ENCODE measurements at places on chromosomes 12 and 14.

DNA sequence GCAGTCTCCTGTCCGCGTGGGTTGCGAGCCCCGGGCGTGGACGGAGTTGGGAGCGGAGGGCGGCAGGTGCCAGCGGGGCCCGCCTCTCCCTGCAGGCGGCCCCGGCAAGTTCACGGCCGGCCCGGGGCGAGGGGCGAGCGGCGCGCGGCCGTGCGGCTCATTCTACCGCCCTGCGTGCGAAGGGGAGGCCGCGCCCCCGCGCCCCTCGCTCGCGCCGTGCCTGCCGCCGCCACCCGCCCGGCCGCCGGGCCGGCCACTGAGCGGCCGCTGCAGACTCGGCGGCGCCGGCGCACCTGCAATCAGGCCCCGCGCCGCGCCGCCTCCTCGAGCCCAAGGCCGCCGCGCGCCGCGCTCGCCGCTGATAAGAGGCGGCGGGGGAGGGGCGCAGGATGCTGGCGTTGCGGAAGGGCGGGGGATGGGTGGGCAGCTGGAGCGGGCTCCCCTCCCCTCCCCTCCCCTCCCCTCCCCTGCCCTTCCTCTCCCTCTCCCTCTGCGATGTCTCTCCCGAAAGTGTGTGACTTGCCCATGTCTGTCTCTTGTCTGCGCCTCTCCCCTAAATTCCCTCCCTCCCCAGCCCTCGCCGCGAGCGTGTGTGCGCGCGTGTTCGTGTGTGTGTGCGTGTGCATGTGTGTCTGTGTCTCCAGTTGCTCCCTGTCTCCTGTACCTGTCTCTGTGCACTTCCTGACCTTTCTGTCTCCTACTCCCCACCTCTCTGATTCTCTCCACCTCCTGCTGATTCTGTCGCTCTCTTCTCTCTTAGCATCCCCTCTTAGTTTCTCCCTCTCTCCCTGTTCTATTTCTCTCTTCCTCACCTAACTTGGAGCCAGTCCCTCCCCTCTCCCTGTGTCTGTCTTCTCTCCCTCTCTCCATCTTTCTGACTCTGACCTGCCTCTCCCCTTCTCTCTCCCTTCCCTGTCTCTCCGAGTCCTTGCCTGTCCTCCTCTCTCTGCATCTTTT, 768.1 kb upstream of the TBX3 start:
- DNase-seq, result no peak

GRCh38 chr14:105933238-105933637, 406.9 kb downstream of the TMEM121 start:
- DNase-seq, result no peak

DNA sequence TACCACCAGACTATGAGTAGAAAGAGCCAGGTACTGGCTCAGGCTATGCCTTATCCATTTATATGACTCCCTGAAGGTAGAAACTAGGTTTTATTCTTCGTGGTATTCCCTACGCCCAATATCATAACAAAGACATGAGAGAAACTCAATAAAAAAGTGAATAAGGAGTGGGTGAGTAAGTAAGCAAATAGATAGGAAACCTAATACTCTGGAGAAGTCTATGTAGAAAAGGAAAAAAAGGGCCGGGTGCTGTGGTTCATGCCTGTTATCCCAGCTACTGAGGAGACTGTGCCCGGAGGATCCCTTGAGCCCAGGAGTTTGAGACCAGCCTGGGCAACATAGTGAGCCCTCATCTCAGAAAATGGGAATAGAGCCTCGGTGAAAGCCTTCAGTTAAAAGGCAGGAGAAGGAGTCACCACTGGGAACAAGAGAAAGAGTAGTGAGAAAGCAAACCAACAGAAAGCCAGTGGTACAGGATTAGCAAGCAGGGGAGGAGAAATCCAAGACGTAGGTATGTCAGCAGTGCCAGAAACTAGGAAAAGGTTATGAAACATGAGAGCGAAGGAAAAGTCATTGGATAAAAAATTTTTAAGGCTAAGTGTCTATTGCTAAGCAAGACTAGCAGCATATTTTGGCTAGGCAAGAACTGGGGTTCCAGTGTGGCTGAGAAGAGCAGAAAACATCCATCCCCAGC, 6.0 kb upstream of the OR6J1 start:
- no peak for DNase-seq

DNA sequence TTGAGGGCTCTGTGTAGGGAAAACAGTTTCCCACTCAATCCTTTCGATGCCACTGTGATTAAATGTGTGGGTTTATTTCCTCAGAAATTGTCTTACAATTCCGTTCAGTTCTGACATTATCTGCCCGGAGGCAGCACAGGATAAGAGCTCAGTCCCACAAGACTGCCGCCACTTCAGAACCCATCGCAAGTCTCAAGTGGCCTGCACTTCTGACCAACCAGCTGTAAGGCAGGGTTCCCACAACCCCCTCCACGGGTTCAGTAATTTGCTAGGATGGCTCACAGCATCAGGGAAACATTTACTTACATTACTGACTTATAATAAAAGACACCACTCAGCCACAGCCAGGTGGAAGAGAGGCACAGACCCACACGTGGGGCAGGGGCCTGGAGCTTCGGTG, 17.2 kb downstream of the BDKRB2 start:
- DNase-seq, result no peak

DNA sequence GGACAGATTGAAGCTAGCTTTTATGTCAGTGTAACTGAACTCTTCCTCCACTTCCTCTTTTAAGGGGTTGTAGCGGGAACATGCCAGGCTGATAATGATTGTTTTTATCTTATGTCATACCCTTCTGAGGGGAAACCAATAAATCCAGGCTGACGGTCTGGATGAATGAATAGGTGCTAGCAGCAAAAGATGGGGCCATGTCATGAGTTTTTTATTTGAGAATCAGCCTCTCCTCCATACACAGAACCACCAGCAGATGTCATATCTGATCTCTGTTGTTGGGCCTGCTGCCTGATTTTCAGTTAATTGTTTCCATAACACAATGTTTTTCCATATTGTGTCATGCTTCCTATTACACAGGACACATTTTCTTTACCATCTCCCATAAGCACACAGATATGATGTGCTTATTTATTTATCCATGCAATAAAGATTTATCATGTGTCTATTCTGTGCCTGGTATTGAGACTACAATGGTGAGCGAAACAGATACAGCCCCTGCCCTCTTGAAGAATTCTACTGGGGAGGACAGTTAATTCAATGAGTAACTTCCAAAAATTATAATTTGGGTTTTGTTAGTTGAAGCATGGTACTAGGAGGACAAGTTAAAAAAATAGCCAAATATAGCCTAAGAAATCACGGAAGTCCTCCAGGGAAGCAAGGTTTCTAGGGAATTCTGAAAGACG, 33.6 kb upstream of the CRY1 start:
- peak; percentile 5 for DNase-seq

DNA sequence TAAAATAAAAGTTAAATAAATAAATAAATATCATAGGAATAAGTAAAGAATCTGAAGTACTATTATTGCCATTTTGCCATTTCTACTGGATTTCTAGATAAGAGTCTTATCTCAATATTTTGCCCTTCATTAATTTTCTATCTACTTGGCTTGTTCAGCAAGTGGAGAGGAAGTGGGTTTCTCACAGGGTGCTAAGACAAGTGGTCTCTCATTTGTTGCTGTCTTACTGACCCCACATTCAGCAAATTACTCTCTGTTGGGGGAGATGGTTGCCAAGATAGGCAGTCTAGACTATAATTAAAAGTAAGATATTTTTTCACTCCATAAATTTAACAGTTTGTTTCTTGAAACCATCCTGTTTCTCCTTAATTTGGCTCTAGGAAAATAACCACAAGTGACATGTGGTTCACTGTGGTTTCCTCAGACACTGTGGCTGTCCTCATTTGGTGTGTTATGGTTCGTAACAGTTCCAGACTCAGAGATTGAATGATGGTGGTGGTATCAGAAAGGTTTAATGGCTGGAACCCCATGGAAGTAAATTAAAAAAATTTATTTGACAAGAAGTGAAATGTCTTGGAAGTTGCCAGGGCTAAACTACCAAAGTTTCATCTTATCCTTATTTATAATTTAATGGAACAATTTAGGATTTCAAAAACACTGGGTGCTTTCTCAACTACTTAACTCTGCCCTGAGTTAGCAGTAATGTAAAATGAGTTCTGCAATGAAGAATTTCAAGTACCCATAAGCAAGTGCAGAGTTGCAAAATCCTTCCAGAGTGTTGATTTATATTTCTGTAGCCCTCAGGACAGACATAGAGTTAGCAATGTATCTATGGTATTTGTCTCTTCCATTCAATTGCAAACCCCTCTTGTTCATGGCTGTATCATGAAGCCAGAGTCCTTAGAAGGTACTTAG, 214.8 kb downstream of the MSRB3 start:
- DNase-seq, result no peak

DNA sequence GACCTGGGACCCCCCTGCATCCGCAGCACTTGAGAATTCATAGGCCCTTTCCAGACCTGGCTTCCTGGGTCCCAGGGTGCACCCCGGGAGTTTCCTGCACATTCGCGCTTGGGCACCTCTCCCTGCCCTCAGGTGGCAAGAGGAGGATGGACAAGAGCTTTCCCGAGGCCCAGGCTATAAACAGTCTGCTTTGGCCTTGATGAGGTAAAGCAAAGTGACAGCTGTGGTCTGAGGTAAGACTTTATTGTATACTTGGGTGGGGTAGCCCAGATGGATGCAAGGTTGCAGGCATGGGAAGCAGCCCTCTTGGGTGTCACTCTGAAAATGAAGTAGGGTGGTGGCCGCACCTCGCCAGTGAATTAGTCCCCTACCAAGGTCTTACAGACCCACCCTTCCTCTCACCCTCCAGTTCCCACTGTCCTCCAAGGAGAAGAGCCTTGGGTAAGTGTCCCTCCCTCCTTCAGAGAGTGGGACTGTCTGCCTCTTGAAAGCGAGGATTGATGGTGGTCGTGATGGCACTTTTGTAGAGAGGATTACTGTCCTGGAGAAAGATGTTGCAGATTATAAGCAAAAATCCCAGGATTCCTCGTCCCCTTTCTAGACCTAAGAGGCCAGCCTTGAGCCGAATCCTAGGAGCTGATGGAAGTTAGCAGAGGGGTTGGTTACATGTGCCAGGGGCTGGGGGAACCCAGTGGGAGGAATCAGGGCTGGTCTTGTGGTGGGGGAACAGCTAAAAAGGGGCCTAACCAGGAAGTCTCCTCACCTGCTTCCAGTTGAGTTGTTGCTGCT, 10.6 kb upstream of the CSAD start:
- DNase-seq, result no peak

DNA sequence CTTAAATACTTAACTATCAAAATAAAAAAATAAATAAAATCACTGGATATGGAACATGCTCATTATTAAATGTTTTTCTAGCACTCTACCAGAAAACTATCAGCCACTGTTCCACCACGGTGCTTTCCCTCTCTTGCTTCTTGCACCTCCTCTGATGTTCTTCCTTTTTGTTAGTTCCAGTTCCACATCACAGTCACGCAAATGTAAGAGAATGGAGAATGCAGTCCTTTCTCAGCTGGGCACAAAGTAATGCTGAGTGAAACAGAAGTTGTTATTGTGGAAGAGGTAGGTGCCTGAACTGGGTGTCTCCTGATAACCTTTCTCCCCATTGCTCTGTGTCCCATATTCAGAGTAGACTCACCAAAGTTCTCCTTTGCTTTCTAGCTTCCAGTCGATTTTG, 1116.9 kb upstream of the TMEM132C start:
- DNase-seq, result no peak

DNA sequence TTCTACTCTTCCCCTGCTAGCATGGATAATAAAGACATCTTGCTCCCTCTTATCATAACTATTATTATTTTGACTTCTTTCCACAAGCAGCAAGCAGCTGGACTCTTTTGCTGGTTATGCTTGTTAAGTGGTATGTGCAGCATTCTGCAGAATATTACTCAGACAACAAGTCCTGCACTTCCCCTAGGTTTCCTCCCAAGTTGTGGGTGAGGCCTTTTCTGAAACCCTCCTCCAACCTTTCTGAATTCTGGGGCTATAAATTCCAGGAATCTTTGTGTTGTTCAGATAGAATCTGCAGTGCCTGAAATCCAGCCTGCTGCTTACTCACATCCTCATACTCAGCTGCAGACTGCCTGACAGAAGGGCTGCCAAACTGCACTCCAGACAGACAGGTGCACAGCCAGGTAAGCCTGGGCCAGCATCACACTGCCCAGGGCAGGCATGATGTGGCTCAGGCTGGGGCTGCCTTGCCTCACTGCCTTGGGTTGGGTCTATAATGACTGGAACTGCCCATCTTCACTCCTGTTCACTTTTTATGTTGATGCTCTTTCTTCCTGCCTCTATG, 6.2 kb upstream of the DHRS2 start:
- no peak for DNase-seq

DNA sequence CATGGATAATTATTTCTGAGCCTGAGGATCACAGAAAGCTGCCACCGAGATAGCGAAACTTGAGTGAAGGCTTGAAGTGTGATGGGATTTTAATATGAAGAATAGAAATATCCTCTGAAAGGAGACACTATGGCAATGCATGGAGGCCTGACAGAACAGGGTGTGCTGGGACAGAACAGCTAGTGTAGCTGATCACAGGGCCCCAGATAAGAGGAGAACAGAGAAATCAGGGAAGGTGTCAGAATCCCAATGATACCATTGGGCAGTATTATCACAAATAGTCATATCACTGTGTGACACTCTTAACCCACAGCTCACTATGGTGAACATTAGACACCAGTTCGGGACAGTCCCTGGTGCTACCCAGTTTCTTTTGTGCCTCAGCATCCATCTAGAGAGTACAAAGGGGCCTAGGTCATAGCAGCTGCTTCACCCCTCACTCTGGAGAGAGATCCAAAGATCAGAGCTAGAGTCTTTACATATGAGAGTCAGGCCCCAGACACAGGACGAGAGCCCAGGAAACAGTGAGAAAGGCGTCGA, 506 bp upstream of the OR10P1 start:
- no peak for DNase-seq

DNA sequence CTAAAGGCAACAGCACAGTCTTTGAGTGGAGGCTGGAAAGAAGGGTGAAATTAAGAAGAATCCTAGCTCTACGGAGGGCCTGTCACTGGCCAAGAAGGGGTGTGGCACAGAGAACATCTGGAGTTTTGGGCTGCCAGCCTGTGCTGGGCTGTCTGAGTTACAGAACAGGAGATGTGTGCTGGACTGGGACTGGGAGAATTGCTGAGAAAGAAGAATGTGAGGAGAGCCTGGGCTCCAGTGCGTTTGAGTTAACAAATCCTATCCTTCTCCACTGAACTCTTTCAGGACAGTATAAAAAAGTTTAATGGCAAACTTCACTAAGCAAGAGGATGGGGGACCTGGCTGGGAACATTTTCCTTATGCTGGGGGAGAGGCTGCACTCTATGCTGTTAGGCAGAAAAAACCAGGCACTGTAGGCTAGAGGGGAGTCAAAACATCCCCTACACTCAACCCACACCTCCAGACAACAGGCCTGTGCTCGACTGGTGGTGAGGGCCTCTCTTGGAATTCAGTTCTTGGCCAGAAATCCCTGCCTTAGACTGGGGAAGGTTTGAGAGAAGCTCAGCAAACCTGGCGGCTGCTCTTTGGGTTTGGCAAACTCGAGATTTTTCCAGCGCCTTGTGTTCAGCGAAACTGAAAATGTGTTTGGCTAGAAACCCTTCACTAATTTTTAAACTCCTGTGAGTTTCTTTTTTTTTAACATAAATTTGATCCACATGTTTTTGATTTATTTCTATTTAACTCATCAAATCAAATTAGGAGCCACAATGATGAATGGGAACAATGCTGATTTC, 217.3 kb downstream of the MON2 start:
- DNase-seq, result no peak

GRCh38 chr12:2374092-2374906, 321.5 kb downstream of the CACNA1C start:
- no peak for DNase-seq
